ENCODE measurements at places on chromosomes 1 and 21.

GRCh38 chr1:202014915-202015661 lies 4.7 kb downstream of the ELF3 start:
- DNase-seq: no peak

GRCh38 chr1:54461731-54462596 lies 55.8 kb upstream of the SSBP3 start:
- no peak for DNase-seq

GRCh38 chr21:39209334-39209688 lies 26.1 kb upstream of the PSMG1 start:
- no peak for DNase-seq

- no peak for DNase-seq
Measured at GRCh38 chr21:25568246-25568645, 39.0 kb downstream of the MRPL39 start.

DNA sequence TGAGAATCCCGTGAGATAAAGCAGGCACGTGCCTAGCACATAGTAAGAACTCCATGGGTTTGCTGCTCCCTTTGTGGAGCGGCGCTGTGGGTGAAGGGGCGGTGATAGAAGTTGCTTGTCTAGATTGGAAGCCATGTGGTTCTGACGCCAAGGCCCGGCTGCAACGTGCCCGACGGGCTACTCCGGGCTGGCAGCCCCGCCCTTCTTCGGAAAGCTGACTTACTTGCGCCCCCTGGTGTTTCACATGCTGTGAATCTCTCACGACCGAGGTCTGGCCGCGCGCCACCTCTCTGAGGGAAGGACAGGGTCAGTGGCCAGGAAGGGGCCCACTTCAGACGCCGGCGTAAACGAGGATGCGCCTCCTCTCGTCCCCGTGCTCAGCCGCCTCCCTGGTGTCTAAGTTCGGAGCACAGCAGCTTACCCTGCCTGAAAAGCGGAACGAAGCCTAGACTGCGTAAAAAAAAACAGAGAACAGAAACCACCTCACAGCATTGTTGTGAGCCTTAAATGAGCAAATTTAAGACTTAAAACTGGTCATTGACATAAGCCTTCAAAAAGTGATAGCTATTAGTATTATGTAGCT lies 42.6 kb upstream of the WNT2B start:
- peak; percentile 87 for DNase-seq

DNA sequence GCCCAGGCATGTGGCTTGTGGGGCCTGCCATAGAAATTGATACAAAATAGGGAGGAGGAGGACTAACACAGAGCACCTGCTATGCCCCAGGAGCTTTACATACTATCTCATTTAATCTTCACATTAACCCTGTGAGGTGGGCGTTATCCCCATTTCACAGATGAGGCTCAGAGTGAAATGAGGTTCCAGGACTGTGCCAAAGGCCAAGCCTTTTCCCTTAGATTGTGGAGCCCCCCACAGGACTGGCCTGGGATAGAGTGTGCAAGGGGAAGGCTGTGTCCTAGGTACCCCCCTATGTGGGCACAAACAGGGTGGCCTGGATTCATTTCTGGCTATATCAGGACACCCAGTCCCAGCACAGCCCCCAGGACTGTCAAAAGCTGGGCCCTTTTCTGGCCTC lies 2.2 kb upstream of the DDOST start:
- no peak for DNase-seq

GRCh38 chr1:94119306-94119705 lies 1.6 kb downstream of the ABCA4 start:
- DNase-seq: no peak

- no peak for DNase-seq
Measured at GRCh38 chr1:44076066-44076465, 42.6 kb upstream of the KLF17 start.

DNA sequence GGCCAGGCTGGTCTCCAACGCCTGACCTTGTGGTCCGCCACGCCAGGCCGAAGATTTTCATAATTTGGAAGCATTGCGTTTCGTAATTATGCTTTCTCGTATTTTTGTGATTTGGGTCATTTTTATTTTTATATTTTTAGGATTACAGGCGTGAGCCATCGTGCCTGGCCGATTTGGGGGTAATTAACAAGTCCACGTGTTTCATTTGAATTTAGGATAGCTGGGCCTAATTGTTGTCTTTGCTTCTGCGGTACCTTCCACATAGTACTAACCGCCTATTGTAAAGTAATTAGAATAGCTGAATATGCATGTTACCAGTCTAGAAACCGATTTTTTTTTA lies 1.0 kb downstream of the RCC1 start:
- no peak for DNase-seq

DNA sequence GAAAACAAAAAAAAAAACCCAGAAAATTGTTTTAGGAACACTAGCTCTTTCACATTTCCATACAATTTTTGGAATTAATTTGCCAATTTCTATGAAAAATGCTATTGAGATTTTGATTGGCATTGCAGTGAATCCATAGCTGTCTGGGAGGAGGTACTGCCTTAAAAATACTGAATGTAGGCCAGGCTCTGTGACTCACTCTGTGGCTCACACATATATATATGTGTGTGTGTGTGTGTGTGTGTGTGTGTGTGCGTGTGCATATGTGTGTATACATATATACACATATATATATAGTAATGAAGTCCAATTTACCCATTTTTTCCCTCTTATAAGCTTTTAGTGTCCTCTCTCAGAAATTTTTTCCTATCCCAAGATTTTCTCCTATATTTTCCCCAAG lies 214.2 kb upstream of the DMRTA2 start:
- DNase-seq: no peak

GRCh38 chr1:172940174-172940855 lies 110.4 kb downstream of the TNFSF18 start:
- no peak for DNase-seq

DNA sequence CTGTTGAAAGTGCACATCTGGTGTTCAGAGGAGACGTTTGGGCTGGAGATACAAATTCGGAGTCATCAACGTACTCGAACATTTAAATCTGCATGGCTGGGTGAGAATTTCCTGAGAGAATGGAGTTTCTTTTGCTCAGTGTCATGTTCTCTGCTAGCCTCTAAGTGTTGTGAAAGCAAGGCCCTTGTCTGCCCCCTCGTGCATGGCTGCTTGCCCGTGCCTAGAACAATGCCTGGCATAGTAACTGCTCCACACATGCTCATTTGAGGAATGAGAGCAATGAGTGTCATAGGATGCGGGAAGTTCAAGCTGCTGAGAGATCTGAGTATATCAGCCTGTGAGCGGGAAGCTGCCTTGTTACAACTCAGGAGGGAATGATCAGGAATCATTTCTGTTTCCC lies 171.1 kb upstream of the CSF3R start:
- no peak for DNase-seq

GRCh38 chr1:115476616-115477015 lies 138.6 kb upstream of the NGF start:
- no peak for DNase-seq
